SK-MEL-5 (cell line): ENCODE measurements at places on chromosomes 3 and 15.

DNA sequence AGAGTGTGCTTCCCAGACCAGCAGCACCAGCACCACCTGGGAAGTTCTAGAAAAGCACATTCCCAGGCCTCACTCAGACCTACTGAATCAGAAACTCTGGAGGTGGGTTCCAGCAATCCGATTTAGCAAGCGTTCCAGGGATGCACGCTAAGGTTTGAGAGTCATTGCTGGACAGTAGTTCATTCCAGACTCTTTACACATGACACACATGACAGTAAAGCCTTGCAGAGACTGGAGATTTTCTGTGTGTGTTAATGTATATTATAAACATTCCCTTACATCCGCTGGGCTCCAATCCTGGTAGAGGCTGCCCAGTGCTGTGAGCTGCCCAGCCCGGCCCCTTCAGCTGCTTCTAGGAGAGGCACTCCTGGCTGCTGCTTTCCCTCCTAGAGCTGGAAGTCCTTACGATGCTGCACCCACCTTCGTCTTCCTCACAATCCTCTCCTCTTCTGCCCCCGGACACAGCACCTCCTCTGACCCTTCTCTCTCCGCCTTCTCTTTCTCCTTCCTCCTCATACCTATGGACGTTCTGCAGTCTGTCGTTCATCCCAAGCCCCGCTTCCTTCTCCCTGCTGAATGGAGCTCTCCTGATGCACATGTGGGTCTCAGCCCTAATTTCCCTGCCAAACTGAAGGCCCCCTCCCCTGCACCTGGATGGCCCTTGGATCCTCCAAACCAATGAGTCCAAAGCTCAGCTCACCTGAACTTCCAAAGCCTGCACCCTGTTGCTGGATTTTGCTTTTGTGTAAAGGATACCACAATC lies 44.4 kb downstream of the ITGA11 start:
- DNase-seq: no peak

- no peak for DNase-seq
Observed at GRCh38 chr3:56055951-56056350, 412.3 kb downstream of the ERC2 start.

DNA sequence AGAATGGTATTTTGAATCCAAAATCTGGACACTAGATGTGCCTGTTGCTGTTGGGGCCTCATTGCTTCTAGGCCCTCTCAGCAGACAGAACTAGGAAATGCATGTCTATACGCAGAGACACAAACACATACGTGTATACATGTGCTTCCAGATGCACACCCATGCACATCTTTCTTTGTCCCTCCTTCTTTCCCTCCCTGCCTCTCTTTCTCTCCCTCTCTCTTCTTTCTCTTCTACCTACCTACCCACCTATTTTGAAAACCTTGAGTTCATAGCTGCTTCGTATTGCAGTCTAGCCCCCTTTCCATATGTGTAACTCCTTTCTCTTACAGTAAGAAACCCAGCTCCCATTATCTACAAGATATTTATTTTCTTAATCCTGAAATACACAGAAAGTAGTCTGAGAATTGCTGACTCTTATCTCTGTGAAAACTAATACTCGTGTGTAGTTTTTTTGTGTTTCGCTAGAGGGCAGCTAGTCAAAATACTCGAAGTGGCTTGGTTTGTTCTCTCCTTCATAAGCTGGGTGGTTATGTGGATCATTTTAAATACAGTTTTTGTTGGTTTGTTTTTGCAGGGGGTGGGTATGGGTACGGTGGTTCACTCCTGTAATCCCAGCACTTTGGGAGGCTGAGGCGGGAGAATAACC lies 18.5 kb downstream of the RPL32 start:
- peak; percentile 74 for DNase-seq

DNA sequence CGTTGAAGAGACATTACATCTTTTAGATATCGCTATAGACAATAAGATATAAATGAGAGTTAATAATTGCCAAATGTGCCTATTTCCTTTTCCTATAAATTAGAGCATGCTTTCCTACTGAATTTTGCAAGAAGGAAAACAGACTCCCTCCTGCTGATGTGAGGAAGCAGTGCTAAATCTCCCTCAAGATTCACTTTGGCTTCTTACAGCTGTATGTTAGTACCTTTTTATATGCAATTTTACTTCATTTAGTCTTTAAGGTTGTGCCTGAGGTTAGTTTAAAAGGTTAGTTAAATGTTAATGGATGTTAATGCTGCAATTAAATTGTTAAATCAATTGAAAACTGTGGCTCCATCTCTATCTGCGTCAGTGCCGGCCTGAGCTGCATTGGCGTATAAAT lies 728.8 kb downstream of the NR2F2 start:
- no peak for DNase-seq

DNA sequence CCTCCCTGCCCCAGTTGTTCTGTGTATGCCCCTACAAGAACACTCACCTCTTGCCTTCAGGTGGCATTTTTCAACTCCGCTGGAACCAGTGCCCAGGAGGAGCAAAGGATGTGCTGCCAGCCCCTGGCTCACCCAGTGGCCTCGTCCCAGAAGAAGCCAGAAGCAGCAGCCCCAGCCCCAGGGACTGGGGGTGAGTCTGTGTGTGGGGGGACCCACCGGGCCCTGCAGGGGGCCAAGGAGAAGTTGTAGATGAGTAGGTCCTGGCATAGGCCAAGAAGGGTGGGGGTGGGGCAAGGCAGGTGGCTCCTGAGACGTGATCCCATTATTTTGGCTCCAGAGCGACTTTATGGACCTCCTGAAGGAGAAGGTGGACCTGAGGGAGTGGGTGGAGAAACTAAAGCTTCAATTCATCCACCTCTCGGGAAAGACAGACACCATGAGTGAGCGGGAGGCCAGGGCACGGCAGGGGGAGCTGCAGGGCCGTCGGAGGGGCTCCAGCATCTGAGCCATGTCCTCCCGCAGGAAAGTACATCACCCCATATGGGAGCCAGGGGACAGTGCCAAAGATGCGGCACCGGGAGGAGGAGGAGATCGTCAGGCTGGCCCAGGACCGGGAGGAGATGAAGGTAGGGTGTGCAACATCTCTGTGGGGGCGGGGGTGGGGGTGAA lies 29.3 kb downstream of the NGRN start:
- DNase-seq: peak; percentile 22
